GM12892 (cell line): ENCODE measurements at places on chromosomes 2 and 18.

DNA sequence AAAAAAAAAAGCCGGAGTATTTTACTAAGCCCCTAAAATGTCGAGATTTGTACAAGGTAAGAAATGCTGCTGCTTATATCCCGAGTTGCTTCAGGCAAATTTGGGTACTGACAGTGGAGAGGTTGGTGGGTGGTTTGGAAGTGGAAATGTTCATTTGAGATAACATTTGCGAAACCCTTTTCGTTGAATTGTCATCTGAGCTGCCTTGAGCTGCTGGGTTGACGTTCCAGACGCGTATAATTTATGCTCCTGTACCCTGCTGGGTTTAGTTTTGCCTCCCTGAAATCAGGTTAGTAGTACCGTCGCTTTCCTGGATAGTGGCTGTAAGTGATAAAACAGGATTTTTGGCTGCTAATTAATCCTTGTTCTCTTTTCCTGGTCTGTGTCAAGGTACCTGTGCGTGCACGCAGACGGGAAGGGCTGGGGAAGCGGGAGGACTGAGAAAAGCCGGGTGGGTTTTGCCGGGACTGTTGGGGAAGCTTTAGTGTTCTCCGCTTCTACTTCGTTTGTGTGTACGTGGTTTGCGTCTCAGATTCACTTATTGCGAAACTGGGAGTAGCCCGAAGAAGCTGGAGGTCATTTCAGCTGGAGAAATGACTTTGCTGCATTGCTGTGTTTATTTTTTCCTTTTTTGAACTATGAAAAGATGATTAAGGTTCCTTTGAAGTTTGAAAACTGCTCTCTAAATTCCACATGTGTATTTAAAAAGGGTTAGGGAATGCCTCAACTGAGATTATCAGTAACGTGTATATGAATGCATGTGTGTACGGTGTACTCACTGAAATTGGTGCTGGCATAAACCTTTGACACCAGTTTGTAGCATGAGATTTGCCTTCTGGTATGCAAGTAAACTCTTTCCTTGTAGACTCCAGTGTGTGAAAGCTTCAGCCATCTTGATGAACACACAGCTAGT, 709 bp downstream of the UGP2 start:
- no peak for DNase-seq

GRCh38 chr2:164569378-164569777, 51.9 kb downstream of the GRB14 start:
- DNase-seq, result no peak

DNA sequence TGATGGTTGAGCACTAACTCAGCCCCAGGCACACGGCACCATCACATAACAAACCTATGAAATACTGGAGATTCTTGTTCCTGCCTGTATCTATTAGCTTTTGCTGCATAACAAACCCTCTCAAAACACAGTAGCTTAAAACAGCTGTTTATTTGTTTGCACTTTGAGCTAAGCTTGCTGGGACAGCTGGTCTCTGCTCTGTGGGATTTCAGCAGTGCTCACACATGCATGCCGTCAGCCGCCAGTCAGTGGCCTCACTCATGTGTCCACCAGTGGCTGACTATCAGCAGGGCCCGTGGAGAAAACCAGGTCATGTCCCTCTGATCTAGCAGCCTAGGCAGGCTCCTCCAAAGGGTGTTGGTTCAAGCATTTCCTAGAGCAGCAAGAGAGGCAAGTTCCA, 52.8 kb upstream of the RAB12 start:
- DNase-seq, result no peak

DNA sequence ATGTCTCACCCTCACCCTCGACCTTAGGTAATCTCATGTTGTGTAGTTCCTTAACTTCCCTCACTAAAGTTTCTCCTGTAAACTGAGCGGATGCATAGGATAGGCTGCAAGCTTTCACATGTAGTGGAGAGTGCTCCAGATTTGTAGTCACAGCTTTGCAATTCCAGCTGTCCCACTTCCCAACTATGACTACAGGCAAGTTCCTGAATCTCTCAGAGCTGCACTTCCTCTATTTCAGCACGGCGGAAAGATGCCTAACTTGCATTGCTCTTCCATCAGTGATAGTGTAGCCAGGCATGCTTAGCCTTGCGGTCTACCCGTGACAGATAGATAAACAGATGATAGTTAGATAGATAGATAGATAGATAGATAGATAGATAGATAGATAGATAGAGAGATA, 183.1 kb upstream of the CCDC68 start:
- DNase-seq, result no peak

DNA sequence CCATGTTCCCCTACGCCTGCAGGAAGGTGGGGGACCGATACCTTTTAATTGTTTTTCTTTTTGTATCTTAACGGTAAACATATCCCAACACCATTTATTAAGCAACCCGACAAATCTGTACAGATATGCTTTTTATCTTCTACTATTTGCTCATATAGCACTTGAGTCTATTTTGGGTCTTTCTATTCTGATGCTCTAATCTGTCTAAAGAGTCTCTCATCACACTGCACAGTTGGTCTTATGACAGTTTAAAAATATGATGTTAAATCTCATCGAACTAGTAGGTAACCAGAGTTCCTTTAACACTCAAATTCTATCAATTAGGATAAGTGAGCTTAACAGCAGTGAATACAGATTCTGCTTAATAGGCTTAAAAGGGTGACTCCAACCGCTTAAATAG, 111.6 kb downstream of the SOCS6 start:
- no peak for DNase-seq

- no peak for DNase-seq
Measured at GRCh38 chr2:218777276-218777990, 4.5 kb upstream of the CYP27A1 start.

DNA sequence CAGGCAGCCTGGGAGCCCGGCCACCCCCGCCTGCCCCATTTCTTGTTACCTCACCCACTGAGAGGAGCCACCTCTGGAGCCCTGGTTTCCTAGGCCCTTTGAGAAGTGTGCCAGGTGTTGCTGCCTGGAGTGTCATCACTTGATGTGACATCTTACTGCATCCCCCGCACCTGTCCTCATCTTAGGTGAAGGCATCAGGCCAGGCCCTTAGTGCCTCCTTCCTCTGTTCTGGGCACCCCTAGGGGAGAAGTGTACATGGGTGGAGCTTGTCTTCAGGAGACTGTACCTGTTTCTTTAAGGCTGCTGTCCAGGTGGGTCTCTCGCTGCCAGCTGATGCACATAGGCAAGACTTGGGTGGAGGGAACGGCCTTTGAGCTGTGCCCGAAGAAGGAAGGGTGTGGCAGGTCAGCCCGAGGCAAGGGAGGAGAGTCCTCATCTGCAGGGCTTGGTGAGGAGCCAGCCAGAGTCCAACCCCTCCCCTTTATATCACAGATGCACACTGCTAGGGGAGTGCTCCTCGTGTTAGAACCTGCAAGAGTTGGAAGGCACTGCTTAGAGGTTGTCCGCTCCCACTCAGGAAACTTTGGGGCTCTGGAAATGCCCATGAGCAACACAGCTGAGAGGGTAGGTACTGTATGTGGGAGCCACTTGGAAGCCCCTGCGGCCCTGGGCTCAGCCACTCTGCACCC, 45.9 kb downstream of the NCK2 start:
- no peak for DNase-seq

DNA sequence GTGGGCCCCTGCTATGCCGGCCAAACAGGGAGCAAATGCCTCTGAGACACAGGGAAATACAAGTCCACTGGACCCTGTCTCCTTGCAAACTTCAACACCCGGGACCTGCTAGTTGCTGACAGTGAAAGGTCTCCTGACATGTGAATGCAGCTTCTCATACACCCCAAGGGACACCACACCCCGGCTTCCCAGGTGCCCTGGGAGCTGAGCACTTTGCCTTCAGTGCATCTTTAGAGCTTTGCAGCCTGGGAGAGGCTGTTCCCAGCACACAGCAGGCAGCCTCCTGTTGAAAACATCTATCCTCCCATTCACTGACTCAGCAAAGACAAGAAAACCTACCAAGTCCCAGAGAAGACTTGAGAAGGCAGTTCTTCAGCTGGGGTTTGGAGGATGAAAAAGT, 143.4 kb downstream of the COL6A3 start:
- DNase-seq, result no peak

DNA sequence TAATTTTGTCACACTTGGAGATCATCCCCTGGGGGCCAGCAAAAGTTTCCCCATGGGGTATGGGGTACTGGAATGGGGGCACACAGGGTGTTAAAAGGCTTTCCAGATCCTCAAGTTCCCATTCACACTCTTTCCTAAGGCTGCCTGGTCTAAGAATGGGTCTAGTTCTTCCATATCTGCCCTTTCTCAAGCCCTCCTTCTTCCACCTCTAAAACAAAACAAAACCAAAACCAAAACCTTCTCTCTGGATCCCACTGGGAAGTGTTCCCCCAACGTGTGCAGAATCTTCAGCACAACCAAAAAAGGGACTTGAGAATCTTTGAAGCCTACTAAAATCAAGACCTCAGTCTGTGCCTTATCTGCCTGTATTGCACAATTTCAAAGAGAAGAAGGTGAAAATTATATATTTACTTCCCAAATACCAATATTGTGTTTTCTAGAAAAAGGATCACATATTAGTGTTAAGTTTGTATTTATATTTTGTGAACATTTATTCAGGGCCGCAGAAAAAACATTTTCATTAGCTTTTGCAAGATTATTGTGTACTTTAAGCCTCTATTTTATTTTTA, 207.2 kb upstream of the TCF4 start:
- no peak for DNase-seq

DNA sequence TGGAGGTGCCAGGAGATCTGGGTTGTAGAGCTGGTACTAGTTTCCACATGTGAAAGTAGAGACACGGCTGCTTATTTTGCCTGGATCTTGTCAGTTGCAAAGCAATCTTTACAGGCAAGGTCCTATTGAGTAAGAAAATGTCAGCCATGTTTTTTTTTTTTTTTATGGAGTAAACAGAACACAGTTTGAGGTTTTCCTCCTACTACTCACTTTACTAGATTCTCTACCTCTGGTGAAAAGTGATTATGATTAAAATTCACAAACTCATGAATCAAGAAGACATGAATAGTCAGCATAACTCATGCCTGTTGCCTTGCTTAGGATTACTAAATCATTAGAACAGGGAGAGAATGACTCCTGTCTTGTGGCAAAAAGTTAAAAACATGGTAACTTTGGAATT, 70.1 kb upstream of the PNPT1 start:
- no peak for DNase-seq

GRCh38 chr2:2523461-2524347, 192.6 kb upstream of the MYT1L start:
- DNase-seq, result no peak

GRCh38 chr18:60053747-60054304, 154.0 kb downstream of the PMAIP1 start:
- DNase-seq, result no peak

DNA sequence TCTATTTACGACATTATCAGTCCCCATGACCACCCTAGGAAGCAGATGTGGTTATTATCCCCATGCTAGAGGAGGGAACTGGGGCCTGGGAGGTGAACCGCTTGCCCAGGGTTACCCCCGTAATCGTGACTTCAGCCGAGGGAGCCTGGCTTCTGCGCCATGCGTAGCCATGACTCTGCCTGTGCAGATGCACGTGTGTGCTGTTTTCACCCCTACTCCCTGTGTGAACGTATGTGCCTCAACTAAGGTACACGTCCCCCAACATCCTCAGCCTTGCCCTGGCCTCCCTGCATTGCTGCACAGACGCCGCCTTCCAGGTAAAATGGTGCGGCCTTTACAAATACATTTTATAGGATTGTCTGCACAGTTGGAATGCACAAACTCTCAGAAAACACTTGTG, 40.2 kb downstream of the LPIN1 start:
- no peak for DNase-seq

DNA sequence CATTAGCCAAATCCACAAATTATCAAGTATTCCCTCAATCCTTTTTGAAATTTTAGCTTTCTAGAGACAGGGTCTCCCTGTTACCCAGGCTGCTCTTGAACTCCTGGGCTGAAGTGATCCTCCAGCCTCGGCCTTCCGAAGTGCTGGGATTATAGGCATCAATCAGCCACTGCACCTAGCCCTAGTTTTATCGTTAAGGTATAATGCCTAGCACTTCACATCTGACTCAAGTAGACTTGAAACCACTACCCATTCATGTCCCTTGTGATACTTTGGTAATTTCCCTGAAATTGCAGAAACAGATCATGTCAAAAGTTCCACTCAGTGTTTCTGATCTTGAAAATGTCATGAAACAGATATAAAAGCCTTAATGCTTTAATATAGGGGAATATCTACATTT, 26.3 kb downstream of the MEX3C start:
- no peak for DNase-seq

DNA sequence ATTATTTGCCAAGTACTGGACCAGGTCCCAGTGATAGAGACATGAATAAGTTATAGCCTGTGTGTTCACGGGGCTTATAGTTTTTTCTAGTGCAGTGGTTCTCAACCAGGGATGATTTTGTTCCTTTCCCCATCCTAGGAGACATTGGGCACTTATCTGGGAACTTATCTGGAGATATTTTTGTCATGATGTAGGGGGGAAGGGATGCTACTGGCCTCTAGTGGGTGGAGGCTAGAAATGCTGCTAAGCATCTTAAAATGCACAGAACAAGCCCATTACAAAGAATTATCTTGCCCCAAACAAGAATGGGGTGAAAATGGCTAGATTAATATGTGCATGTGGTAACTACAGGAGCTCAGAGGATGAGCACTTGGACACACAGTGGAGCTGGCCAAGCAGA, 75.2 kb downstream of the KLHL29 start:
- no peak for DNase-seq

GRCh38 chr2:232891621-232892071, 21.6 kb downstream of the SNORC start:
- DNase-seq, result peak; percentile 1

- DNase-seq, result peak; percentile 23
Measured at GRCh38 chr18:63603772-63604171, 16.6 kb downstream of the SERPINB13 start.

DNA sequence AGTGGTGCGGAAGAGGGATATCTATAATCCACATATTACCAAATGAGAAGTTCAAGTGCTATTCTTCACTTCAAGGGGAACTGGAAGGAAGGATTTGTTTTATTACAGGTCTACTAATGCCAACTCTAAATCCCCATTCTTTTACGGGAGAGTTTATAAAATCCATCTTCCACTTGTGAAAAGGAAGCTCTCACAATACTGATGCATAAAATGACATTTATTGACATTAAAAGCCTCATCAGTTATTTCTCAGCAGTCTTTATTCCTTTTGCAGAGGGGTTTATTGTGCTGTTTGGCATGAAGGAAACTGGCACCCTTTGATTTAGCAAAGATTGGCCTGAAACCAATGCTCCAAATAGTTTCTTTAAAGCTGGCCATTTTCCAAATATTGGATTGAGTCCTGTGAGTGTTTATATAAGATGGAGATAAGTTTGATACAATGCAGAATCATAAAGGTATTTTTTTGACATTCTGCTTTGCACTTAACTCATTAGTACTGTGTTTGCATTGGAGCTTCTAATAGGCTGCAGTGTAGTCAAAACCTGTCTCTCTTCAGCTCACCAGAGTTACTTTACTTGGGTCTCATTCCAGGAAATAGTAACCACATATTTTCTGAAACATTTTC, 26.6 kb downstream of the LRP1B start:
- no peak for DNase-seq

- no peak for DNase-seq
Measured at GRCh38 chr2:165528691-165529090, 59.2 kb downstream of the CSRNP3 start.

- DNase-seq, result no peak
Measured at GRCh38 chr18:13269521-13270011, 51.0 kb downstream of the LDLRAD4 start.

GRCh38 chr2:26952374-26952773, 18.1 kb upstream of the MAPRE3 start:
- no peak for DNase-seq
